Stimulated activated CD4-positive, alpha-beta T cell treated with anti-CD3 and anti-CD28 coated beads, Interleukin-2, amount 100 ng/mL, for 48 hours (primary cell): ENCODE measurements at places on chromosomes 5 and 9.

DNA sequence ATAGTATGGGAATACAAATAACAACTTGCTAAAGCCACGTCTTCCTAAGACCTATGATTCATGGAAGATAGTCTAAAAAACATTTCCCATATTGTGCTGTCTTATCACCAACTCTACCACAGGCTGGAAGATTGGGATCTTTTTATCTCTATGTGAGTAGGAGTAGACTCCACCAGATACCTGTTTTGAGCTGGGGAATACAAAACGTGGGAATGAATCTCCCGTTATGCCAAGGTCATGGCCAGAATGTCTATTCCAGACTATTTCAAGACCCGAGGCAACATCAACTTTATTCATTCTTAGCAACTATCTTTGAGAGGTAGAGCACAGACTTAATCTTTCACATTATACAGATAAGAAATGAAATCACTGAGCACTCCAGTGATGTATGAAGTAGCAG lies 2350.9 kb upstream of the WWC1 start:
- no peak for DNase-seq

GRCh38 chr5:33299621-33300208 lies 141.1 kb upstream of the TARS1 start:
- DNase-seq: no peak

DNA sequence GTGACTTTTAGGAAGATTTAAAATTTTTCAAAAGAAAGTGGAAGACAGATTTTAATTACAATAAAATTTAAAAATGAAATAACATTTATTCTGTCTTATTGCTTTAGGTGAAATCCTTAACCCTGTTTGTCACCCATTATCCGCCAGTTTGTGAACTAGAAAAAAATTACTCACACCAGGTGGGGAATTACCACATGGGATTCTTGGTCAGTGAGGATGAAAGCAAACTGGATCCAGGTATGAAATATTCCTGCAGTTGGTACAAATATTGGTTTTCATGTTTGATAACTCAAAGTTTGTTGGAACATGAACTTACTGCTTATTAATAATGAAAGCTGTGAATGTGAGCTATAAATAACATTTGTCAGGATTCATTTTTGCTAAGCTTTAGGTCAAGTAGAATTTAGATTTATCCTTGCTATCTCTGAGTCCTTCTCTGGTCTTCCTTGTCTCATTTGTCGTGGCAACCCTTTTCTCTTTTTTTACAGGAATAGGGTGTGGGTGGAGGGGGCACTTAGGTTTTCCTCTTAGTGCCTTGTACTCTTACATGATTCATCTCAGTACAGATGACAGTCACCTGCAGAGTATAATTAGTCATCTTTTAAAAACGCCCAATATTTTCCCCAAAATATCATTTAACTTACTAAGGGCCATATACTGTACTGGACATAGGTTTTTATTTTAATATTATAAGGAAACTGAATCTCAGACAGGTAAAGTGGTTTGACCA lies 95.3 kb upstream of the RASGRF2 start:
- no peak for DNase-seq

DNA sequence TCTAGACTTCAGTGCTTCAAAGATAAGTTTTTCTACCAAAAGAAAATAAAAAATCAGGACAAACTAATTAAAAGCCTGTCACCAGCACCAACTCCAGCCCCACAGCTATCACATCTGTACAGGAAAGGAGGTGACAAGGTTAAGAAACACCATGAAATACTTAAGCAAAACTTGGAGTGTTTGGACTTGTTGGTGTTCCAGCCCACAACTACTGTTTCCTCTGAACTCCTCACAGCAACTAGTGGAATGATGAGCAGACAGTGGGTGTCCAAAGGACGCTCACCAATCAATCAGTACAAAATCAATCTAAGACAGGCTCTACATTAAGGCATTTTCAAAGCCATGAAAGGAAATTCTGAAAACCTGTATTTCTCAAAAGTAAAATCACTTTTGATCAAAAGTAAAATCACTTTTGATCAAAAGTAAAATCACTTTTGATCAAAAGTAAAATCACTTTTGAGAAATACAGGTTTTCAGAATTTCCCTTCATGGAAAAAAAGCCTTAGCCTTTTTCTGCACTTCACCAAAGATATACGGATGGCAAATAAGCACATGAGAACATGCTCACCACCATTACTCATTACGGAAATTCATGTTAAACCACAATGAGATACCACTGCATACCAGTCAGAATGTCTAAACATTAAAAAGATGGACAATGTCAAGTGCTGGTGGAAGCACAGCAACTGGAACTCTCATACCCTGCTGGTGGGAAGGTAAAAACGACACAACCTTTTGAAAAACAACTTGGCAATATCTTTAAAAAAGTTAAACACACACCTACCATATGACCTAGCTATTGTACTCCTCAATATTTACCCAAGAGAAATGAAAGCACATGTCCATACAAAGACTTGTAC lies 79.7 kb downstream of the MED27 start:
- no peak for DNase-seq

DNA sequence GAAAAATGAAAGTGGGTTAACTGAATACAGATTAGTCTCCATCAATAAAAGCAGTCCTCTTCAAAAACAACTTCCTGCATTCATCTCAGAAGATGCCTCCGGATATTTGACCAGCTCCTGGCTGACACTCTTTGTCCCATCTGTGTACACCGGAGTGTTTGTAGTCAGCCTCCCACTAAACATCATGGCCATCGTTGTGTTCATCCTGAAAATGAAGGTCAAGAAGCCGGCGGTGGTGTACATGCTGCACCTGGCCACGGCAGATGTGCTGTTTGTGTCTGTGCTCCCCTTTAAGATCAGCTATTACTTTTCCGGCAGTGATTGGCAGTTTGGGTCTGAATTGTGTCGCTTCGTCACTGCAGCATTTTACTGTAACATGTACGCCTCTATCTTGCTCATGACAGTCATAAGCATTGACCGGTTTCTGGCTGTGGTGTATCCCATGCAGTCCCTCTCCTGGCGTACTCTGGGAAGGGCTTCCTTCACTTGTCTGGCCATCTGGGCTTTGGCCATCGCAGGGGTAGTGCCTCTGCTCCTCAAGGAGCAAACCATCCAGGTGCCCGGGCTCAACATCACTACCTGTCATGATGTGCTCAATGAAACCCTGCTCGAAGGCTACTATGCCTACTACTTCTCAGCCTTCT lies 16.6 kb downstream of the F2R start:
- no peak for DNase-seq

GRCh38 chr5:14231156-14231555 lies 88.0 kb downstream of the TRIO start:
- no peak for DNase-seq
